ENCODE measurements at places on chromosomes 11 and 22. TPM values are rescaled to one million over a fixed set of nuclear protein-coding genes. Genes with fewer than 3 reads are reported as not detected.

Gene NDUFS8
- total RNA-seq, result 113 TPM

Gene TTC36
- total RNA-seq, result 2.2 TPM

Gene OR6A2
- total RNA-seq, result 0.24 TPM

Gene OR52E8
- not detected for total RNA-seq

Gene PRR33
- total RNA-seq, result not detected

Gene RAB3IL1
- total RNA-seq, result 0.67 TPM

Gene MPZL3
- total RNA-seq, result 7.4 TPM

- DNase-seq, result no peak
These were observed 126.4 kb upstream of the RASSF10 start for GRCh38 chr11:12882670-12883069.

- no peak for DNase-seq
These were observed 5.3 kb upstream of the KLHDC7B start for GRCh38 chr22:50540381-50540780.

GRCh38 chr22:21688341-21688705, 22.5 kb downstream of the PPIL2 start:
- DNase-seq, result no peak

GRCh38 chr11:124233376-124233775, 7.5 kb upstream of the OR8G1 start:
- DNase-seq, result no peak

DNA sequence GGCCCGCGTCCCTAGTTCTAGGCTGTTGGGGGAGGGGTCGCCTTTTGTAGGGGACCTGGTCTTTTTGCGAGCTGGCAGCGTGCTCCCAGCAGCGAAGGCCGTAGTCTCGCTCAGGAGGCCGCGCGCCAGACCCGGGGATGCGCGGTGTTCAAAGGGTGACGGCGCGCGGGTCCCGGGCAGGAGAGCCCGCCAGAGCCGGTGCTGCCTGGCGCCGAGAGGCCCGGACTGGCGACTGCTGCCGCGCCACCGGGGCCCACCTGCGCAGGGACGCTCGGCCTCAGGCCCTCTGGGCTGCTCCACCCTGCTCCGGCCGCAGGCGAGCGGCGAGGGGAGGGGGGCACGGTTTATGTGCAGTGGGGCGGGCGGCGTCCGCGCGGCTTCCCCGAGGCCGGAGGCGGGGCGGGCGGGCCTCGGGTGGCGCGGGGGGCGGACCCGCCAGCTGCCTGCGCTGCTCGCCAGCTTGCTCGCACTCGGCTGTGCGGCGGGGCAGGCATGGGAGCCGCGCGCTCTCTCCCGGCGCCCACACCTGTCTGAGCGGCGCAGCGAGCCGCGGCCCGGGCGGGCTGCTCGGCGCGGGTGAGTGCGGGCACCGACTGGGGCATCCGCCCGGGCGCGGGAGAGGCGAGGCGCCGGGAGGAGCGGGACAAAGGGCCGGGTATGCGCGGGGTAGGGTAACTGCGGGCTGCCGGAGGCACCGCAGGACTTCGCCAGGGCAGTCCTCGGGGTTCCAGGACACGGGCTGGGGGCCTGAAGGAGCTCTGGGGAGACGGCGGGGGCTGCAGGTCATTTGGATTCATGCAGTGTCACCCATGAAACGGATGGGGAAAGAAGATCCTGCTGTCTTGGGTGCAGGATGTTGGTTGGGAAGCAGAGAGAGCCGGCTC, at the start of gene PRSS23:
Gene PRSS23, plus strand, starts transcription at position 467 of the 884 bp plus-strand sequence. CDS start 7,102 bp downstream, outside the sequence.
- DNase-seq, result peak; percentile 72

GRCh38 chr11:19805827-19806226, 93.2 kb downstream of the NAV2 start:
- DNase-seq, result no peak

DNA sequence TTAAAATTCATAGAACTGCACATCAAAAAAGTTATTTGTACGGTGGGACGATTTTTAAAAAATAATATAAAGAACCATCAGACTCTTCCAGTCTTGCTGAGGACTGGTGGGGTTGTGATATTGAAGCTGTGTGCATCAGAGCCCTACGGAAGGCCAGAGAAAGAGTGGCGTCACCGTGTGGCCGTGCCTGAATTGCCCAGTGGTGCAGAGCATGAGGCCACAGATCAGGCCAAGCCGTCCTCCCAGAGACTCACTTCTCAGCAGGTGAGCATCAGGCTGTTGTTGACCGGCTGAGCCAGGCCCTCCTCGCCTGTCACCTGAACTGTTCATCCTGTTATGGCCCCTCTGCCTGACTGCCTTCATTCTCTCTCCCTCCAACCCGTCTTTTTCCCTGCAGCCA, 1013.9 kb downstream of the TBC1D22A start:
- DNase-seq, result no peak

DNA sequence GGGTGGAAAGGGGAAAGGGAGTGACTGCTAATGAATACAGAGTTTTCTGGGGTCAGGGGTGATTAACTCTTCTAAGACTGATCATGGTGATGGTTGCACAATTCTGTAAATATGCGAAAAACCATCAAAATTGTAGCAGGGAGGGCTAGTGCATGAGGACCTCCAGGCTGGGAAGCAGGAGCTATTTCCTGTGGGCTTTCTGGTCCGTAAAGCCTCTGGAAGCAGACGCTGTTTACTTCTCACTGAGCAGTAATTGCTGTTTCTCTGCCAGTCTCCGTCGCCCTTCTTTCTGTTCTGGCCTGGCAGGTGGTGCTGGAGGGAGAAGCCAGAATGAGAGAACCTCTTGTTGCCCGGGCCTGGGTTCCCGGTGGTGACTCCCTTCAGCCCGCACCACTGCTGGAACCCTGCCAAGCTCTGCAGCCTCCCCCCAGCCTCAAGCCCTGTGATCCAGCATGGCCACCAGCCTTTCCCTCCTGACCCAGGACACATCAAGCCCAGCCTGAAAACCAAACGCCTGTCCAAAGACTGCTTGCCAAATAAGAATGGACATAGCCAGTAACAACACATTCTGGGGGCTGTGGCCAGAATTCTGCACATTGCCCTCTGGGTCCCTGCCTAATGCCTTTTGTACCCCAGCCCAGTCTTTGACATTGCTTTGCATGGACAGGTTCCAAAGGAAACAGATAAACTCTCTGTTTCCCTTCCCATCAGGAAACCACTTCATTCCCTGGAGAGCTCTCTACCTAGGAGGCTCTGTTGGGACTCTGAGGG, 201.0 kb upstream of the NAV2 start:
- no peak for DNase-seq

DNA sequence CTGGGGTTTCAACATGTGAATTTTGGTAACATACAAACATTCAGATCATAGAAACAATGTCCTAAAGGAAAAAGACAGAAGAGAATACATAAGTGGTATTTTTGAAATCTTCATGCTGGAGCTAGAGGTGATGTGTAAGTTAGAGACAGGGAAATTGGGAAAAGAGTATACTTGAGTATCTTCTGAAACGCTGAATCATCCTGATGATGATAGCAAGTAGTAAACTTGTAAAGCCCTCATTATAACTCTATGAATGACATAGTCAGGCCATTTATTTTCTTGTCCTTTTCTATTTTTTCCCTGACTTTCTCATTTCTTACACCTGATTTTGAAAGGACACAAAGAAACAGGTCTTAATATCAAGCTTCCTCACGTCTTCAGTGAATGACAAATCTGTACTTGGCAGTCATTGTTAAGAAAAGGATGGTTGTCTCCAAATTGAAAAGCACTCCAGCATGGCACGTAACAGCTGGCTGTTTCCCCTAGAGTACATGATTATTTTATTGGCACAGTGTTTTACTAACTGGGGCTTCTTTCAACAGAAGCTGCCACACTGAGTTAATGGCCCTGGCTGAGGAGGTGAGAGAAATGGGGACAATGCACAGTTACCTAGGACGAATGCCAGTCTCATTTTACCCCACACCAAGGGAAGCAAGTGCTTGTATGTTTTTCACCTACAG, 140.7 kb upstream of the CTSC start:
- DNase-seq, result no peak

- peak; percentile 70 for DNase-seq
These were observed 13.8 kb downstream of the PHLDB1 start for GRCh38 chr11:118621071-118621783.

DNA sequence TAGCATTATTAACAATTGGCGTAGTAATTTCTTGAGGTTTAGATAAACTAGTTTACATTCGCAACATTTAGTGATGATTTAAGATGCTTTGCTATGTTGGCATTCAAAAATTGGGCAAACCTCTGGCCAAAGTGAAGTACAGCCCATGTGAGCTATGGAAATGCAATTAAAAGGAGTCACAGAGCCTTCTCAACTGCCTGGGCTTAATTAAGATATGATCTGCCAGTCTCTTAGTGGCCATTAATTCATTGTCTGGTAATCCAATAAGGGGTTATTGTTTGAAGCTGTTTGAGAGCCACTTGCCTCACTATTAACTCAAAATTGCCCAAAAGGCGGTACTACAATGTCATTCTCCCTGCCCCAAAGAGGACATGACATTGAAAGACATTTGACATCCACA, 608.9 kb downstream of the NTM start:
- DNase-seq, result no peak

GRCh38 chr11:15758857-15759465, 597.4 kb downstream of the SOX6 start:
- DNase-seq, result no peak

- DNase-seq, result no peak
These were observed 2.5 kb downstream of the NNMT start for GRCh38 chr11:114298710-114299109.
